ENCODE measurements at places on chromosomes 6 and 20.

- no peak for DNase-seq
These were observed 985.1 kb downstream of the HACE1 start for GRCh38 chr6:103874575-103874974.

DNA sequence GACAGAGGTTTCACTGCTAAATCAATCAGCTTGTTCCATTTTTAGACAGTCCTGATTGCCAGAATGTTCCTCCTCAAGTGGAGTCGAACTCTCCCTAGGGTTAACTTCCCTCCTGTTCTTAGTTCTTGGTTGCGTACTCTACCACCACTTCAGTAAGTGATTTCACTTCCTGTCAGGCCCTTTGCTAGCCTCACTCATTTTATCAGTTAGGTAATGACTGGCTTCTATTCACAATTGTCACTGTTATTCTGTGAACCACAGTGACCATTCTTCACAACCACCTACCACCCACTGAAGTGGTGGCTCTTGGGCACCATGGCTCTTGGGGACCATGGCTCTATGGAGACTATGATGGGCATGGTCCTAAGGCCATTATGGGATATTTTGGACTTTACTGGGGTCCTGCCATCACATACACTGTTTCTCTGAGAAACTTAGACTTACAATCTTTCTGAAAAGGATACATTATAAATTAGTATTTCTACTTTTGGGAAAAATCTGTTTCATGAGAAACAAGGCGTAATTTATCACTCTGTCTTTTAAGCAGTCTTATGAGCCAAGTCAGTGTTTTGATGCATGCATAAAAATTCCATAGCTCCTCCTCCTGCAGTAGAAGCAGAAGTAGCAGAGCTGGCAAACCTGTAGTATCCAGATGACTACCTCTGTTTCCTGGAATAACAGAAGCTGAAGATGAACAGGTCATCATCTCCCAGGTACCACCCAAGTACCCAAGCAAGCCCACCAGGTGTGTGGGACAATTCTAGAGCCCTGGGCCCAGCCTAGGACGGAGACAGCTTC is 66.3 kb downstream of the ATXN1 start:
- DNase-seq = no peak

DNA sequence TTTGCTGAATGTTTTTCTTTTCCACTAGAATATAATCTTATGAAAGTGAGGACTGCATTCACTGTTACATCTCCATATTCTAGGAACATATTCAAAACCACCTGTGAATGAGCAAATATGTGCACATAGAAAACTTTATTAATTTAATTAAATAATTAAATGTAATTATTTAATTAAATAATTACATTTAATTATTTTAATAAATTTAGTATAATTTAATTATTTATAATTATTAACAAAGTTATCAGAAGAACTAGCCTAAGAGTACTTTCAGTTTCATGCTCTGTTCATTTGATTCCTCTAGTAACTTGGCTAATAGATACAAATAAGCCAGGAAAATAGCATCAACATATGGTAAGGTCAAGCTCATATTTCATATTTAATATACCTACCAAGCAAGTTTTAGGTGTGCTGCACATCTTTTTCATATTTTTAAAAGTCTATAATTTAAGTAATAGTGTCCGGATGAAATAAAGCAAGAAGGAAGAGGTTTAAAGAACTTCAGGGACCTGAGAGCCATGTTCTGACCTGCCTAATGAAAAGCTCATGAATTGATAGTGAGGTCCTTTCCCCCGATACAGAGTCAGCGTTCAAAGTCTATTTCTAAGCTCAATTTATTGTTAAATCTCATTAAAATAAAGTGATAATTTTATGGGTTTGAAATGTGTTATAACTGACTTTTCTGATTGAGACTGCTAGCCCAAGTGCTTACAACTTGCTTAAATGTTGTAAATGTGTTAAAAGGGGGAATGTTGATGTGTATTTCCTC is 361.4 kb upstream of the FLRT3 start:
- DNase-seq = no peak

- no peak for DNase-seq
These were observed 120.0 kb downstream of the GRM4 start for GRCh38 chr6:34025861-34026260.

- DNase-seq = no peak
These were observed 1590.1 kb downstream of the HACE1 start for GRCh38 chr6:103269581-103269980.

DNA sequence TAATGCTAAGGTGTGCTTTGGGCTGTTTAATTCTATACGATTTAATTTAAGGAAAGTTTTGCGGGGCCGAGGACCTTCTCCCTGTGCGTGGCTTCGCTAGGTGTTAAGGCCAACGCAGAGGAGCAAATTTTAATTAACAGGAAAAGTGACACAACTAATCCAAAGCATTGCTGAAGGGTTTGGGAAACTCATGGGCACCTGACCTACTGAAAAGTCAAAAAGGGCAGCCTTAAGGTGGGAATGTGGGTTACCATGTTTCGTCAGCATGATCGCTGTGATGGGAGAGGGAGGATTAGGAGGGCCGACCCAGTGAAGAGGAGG is 415 bp upstream of the CUL9 start:
- DNase-seq = no peak

DNA sequence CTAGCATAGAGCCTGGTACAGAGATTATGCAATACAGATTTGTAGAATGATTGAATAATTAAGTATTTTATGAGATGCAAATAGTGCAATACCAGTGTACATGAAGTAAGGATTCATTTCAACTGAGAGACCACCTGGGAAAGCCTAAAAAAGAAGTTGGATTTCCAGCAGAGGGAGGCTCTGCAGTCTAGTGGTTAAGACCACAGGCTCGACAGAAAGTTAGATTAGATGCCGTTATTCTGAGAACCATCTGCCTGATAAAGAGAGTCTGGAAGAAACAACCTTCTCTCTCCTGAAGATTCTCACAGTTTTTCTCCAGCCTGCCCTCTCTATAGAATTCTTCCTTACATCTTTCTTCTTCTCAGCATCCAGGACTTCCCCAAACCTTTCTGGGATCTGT is 13.6 kb upstream of the TNFRSF21 start:
- DNase-seq = no peak
